Astrocyte of the cerebellum (primary cell): ENCODE measurements at places on chromosomes 13 and 19.

DNA sequence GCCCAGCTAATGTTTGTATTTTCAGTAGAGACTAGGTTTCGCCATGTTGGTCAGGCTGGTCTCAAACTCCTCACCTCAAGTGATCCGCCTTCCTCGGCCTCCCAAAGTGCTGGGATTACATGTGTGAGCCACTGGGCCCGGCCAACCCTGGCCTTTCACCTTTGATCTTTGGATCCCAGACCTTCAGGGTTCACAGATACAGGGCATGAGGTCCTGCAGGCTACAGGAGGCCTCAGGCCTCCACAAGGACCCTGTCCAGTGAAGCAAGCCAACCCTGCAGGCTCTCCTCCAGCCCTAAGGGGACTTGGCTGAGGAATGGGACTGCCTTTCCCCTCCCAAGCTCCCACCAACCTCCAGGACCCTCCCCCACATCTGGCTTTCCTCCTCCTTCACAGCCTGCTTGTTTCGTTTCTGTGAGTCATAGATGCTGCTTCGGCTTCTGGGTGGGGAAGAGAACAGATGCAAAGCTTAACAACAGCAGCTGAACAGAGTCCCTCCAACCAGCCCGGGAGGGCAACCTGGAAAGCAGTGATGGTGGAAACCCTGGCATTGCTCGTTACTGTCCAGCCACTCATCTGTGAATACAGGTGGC is 11.8 kb downstream of the ARHGEF18 start:
- DNase-seq, result no peak

DNA sequence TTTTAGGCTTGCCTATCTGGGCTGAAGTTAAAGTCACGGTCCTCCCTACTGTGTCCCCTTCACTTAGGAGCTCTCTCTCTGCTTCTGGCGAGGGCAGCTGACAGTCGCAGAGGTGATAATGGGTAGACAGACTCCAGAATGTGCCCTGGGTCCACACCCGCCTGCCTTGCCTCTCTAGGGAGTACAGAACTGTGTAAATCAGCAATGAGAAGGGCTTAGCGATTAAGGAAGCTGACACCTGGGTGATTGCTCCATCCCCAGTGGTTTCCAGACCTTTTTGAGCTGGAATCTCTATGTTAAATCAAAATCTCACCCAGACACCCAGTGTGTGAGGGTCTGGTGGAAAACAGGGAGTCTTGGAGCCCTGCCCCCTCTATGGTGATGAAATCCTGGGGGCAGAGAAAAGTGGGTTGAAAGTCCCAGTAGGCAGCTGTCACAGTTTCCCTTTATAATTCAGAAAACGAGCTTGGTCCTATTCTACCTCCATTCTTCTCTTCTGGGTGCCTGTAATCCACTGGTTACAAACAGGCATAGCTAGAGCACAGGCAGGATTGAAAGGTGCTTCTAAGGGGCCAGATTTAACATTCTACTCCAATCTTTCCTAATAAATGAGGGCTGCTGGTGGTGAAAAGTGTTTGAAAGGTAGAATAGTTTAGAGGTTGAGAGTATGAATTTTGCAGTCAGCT is 46.9 kb downstream of the OLFM4 start:
- no peak for DNase-seq

- DNase-seq, result no peak
Measured at GRCh38 chr13:108113407-108113806, 101.9 kb downstream of the LIG4 start.

DNA sequence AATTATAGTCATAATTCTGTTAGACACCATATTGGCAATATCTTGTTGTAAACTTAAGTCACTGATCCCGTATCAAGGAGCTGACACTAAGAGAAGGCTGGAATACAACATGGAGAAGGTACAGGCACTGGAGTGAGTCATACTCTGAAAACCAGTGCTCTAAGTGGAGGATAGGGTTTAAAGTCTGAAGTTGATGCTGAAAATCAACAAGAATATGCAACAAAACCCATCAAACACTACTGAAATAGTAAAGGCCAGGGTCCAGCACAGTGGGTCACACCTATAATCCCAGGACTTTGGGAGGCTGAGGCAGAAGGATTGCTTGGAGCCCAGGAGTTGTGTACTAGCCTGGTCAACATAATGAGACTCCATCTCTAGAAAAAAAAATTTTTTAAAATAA is 73.2 kb upstream of the KLF5 start:
- DNase-seq, result no peak

GRCh38 chr19:37218592-37218935 is 550 bp downstream of the ZNF383 start:
- no peak for DNase-seq

- DNase-seq, result no peak
Measured at GRCh38 chr19:10625003-10625761, at the start of gene SLC44A2. SLC44A2 (plus strand) TSS chr19:10625553; CDS start chr19:10625634, 81 bp downstream.

DNA sequence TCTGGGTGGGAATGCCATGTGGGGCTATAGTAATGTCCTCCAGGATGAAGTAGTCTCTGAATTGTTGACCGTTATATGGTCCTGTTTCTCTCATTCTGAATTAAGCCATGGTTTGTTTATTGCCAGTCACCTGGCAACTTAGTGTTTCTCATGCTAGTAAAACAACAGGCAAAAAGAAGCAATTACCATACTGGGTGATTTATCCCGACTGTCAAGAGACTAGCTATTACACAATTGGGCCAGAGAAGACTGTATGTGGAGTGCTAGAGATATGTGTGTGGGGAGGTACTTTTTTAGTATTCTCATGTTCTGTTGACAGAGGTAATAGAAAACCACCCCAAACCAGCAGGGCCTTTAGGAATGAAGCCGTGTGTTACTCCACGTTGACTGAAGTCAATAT is 258.2 kb downstream of the TDRD3 start:
- no peak for DNase-seq

GRCh38 chr13:68676513-68677115 is 1431.0 kb upstream of the ATXN8OS start:
- no peak for DNase-seq

- no peak for DNase-seq
Measured at GRCh38 chr19:42030645-42031440, 36.8 kb upstream of the ATP1A3 start.

DNA sequence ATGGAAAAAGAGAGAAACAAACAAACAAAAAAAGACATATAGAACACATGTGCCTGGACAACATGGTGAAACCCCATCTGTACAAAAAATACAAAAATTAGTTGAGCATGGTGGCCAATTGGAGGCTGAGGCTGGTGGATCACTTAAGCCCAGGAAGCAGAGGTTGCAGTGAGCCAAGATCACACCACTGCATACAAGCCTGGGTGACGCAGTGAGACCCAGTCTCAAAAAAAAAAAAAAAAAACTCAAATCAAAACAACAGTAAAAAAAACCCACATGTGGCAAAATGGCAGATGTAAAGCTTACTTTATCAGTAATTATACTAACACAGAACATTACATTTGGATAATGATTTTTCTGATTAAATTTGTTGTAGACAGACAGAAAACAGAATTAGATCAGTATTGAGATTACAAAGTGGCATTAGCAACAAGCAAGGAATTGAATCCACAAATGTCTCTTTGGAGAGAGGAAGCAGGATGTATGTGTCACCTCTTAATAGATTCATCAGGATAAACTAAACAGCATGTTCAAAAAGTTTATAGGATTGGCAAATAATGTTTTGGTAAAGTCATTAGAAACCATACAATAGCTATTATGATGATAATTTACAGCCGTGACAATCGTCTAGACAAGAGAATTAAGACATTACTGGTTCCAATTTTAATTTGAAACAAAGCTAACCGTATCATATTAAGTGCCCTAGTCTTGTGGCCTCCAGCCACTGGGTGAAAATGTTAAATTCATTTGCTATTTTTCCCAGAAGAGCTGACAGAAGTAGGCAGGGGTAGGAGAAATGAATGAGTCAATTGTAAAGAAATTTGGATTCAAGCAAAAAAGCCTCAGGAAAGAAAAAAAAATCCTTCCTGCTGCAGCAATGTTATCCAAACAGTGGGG is 206.0 kb downstream of the FGF14 start:
- DNase-seq, result peak; percentile 13

- no peak for DNase-seq
Measured at GRCh38 chr19:32866564-32867265, 2.9 kb downstream of the SLC7A9 start.

GRCh38 chr13:86870444-86870843 is 800.7 kb upstream of the SLITRK5 start:
- DNase-seq, result no peak

DNA sequence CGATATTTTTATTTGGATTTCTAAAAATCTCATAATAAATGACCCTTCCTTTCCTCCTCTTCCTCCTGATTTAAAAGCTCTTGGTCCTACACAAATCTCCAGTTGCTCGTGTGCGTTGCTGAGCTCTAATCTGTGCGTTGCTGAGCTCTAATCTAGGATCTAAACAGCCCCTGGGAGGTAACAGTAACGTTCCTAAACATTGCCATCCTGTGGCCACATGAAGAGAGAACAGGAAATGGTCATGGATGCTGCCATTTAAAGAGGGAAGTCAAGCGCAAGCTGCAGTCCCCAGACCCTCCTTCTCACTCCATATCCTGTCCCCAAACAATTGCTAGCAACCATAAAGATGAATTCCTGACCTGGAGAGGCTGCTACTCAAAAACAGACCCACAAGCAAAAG is 170.8 kb downstream of the NUFIP1 start:
- DNase-seq, result no peak

- no peak for DNase-seq
Measured at GRCh38 chr13:93467175-93467574, 240.6 kb downstream of the GPC6 start.

DNA sequence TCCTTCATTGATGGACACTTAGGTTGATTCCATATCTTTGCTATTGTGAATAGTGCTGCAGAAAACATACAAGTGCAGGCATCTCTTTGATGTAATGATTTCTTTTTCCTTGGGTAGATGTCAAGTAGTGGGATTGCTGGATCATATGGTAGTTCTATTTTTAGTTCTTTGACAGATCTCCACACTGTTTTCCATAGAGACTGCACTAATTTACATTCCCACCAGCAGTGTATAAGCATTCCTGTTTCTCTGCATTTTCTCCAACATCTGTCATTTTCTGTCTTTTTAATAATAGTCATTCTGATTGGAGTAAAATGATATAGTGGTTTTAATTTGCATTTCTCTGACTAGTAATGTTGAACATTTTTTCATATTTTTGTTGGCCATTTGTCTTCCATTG is 116.7 kb downstream of the LMO7 start:
- DNase-seq, result no peak

- no peak for DNase-seq
Measured at GRCh38 chr13:27404680-27405079, 19.7 kb upstream of the GTF3A start.

- DNase-seq, result no peak
Measured at GRCh38 chr19:30853036-30853435, 480.9 kb downstream of the ZNF536 start.
